Fibroblast of upper back skin (primary cell): ENCODE measurements at places on chromosomes 4 and X.
A peak's percentile ranks its signal among the peaks of the same experiment; 100 is the strongest.

DNA sequence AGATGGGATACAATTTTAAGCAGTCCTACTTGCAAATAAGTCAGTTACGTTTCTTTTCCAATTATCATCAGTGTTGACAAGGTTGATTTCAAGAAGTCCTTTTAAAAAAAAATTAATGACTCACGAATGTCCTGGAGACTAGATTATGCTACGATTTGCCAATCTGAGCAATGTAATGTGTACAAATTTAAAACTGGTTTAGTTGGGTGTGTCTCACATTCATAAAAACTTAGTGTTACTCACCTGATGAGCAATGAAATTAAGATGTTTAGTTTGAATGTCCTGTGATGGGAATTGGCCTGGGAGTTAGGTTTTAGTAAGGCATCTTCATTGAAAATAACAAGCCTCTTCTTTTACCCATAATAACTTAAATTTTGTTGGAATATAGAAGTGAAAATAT is 136.7 kb upstream of the POF1B start:
- no peak for DNase-seq

GRCh38 chrX:129980001-129980401 is 2.4 kb upstream of the BCORL1 start:
- DNase-seq: no peak

GRCh38 chr4:176874721-176875445 is 82.2 kb upstream of the VEGFC start:
- DNase-seq: peak; percentile 51

DNA sequence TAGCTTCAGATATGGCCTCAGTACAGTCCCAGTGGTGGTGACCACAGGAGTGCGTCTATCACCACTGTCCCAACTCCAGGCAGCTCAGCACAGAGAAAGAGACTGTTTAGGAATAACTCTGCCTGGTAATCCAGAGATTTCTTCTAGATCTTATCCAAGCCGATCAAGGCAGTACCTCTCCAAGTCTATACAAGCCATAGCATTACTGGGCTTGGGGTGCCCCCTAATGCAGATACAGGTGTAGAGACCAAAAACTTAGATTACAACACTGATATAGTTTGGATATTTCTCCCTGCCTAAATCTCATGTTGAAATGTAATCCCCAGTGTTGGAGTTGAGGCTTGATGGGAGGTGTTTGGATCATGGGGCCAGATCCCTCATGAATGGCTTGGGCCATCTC is 100.9 kb downstream of the PTCHD1 start:
- DNase-seq: no peak

DNA sequence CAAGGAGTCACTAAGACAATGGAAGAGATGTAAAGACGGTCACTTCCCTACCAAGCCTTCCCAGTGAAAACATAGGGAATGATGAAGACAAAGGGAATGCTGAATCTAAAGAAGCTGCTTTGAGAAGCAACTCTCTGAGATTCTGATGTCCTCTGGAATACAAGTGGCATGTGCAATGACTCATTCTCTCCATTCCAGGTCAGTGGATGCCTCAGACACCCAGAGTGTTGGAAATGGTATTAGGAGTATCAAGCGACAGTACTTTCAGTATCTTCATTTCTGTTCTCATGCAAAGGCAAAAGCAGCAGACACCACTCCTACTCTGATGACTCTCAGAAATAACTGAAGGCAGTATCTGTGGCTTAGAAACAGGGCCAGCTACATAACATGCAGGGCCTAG is 102.6 kb downstream of the FSTL5 start:
- DNase-seq: peak; percentile 47

DNA sequence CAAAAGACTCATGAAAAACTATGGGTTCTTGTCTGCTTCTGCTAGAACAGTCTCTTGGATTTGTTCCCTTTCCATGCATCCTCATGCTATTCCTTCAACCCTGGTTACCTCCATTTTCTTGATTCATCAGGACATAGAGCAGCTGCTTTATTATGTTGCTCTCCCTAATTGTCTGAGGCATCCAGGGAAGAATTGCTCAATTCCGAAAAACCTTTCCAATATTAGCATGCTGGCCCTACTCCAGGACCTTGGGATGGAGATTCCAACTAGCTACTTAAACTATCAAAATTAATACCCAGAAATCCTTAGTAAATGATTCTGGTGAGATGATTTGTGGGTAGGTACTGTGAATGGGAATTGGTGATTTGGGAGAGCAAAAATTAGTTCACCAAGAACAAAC is 56.6 kb upstream of the FAM47B start:
- DNase-seq: peak; percentile 41

- no peak for DNase-seq
Measured at GRCh38 chrX:107683931-107684330, 55.6 kb downstream of the PRPS1 start.

- no peak for DNase-seq
Measured at GRCh38 chr4:183808097-183808456, 97.0 kb upstream of the STOX2 start.

DNA sequence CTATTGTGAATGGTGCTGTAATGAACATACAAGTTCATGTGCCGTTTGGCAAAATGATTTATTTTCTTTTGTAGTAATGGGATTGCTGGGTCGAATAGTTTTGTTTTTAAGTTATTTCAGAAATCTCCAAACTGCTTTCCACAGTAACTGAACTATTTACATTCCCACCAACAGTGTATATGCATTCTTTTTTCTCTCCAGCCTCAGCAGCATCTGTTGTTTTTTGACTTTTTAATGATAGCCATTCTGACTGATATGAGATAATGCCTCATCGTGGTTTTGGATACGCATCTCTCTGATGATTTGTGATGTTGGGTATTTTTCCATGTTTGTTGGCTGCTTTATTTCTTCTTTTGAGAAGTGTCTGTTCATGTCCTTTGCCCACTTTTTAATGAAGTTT is 246.3 kb upstream of the ADGRL3 start:
- DNase-seq: no peak

DNA sequence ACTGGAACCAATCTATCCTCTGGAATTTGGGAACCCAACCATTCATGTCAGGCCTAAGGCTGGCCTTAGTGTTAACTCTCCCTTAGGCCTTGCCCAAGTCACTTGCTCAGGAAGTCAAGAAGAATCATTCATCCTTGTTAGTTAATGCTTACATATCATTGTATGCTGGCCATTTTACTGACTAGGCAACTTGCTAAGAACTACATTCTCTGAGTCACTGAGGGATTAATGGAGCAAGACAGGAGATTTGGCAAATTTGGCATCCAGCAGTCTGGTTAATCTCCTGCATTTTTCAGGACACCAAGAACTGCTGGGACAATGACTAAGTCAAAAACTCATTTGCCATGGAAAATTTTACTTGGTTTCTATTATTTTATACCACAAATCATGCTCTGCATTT is 115.8 kb upstream of the DDIT4L start:
- peak; percentile 56 for DNase-seq

DNA sequence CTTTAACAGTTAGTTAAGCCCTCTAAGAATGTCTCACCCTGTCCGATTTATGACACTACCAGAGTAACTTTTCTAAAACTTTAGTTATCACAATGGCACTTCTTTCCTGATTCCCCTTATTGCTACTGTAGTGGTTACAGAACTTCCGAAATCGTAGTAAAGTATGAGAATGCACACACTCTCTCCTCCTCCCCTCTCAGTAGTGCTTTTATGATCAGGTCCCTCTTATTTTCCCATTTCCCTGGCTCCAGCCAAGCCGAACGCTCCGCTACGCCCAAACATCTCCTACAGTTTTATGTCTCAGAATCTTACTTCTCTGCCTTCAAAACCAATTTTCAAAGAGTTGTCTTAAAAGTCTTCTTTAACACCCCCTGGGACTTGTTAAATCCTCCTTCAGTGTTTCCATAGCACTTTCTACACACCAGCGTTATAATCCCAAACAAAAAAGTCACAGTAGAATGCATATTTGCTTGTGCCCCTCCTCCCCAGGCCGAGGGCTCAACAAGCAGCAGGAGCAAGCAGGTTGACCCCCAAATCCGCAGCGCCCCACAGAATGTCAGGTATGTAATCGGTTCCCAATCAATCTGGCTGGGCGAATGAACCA is 671 bp downstream of the HPF1 start:
- no peak for DNase-seq

GRCh38 chr4:96112631-96113030 is 272.7 kb downstream of the PDHA2 start:
- no peak for DNase-seq

DNA sequence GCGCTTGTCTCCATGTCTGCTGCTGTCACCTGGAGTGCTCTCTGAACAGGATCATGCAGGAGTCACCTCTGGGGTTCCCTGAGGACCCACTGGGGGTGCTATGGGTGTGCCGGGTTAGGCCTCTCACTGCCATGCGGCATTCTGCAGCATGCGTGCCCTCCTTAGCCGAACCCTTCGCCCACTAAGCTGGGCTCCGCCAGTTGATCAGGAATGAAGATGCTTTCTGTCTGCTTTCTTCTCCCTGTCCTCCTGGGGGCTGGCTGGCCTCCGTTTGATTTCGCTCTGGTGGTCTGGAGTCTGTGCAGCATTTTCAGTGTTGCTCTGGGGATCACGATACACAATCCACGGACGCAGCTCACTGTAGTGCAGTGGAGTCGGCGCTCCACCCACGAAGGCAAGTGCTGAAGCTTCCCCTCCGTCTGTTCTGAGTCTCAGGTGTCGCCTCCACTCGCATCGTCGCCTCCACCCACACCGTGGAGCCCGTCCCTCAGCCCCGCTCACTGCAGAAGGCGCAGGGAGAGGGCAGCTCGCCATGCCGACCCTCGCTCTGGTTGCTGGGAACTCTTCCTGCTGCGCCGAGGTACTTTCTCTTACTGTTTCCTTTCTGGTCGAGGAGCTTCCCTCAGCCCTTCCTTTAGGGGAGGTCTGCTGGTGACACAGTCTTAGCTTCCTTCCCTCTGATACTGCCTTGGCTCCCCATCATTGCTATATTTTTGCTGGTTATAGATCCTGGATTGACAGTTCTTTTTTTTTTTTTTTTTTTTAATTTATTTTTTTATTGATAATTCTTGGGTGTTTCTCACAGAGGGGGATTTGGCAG is 29.2 kb downstream of the LETM1 start:
- no peak for DNase-seq

GRCh38 chrX:150870029-150870428 is 28.4 kb downstream of the CD99L2 start:
- DNase-seq: no peak

DNA sequence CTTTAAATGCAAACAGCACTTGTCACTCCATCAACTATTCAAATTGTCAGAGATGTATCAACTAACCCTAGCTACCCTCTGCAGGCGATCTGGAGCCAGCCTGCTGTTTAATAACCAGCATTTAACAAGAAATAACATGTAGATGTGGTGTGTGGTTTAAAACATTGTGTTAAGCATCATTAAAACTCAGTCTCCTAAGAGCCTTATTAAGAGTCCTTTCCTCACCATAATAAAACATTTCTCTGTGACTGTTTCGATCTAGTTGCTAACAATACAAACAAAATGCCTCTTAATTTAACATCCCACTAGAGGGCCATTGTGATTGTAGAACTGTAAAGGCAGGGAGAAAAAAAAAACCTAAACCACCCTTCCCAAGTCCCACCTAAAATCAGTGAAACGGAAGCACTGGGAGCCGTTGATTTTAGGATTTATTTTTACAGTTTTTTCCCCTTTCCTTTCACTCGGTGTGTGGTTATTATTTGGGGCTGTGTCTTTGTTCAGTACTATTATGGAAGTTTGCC is 708.6 kb downstream of the C4orf33 start:
- DNase-seq: no peak

GRCh38 chr4:70236125-70236524 is 6.3 kb upstream of the CSN3 start:
- DNase-seq: peak; percentile 7

DNA sequence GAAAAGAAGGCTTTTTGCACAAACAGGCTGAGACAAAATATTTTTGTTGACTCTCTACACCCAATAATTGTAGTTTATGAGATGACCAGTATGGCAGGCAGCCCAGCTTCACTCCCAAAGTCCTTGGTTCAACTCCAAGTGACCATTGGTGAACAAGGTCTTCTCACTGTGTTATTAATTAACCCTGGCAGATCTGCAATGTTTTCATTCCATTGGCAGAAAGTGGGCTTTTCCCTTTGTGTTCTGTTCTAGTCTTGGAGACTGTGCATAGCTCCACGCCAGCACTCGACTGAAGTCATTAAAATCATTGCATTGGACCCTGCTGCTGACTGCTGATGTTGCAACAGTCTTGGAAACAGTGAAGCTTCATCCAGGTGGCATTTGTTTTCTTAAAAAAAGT is 277.3 kb upstream of the HAND2 start:
- no peak for DNase-seq

DNA sequence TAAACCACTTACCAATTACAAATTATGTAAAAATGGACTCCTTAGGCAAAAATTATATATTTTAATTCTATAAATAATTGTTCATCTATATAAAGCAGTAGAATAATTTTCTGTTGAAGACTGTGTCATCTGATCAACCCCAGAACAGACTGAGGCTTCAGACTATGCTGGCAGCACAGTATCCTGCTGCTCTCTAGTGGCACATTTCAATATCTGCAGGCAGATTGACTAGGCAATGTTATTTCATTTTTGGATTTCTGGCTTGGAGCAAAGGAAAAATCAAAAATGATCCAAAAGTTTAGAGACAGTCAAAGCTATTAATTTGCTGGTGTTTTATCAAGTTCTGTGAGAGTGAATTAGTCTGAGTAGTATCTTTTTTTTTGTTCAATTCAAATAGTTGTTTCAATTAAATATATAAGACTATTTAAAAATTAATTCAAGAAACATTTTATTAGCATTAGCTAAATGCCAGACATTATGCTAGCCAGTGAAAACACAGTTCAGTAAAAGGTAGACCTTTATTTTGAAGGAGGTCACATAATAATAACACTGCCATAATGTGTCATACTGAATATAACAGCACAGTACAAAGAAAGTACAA is 21.3 kb upstream of the SULT1E1 start:
- DNase-seq: peak; percentile 48

- no peak for DNase-seq
Measured at GRCh38 chr4:159305129-159305528, 202.2 kb downstream of the RAPGEF2 start.

DNA sequence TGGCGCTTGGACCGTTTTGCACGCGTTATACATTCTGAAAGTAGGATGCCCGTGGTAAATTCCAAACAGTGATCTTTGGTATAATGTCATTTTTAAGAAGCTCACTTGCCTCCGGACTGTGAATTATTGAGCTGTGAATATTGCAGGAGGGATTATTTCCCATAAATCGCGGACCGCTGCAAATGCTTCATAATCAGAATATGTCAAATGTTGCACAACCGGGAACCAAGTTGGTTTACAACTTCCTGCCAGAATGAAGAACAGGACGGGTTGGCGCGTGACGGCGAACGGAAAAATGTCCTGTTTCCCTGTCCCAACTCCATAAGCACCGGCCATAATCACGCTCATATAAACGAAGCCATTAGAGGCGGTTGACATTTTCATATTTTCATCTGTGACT is 67.6 kb downstream of the SHOX start:
- DNase-seq: peak; percentile 68

GRCh38 chr4:143406523-143406922 is 69.8 kb downstream of the GAB1 start:
- DNase-seq: peak; percentile 48

DNA sequence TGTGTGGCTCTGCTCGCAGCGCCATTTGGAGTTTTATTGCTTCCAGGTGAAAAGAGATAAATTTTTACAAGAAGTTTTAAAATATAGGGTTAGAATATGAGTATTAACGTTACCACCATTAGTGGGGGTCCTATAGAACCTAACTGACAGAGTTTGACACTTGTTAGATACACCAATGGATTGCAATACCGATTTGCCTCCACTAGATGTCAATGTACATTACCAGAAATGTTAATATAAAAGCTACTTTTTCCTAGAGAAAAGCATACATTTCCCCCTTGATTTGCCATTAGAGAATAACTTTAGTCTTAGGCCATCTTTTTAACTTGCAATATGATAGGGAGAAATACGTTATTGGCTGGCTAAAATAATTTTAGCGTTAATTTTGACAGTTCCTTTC is 108.4 kb downstream of the LINC00632 start:
- peak; percentile 21 for DNase-seq
